ENCODE measurements at places on chromosomes 1 and 21.

GRCh38 chr1:110425612-110426152 is 18.2 kb upstream of the LAMTOR5 start:
- DNase-seq, result peak; percentile 27

DNA sequence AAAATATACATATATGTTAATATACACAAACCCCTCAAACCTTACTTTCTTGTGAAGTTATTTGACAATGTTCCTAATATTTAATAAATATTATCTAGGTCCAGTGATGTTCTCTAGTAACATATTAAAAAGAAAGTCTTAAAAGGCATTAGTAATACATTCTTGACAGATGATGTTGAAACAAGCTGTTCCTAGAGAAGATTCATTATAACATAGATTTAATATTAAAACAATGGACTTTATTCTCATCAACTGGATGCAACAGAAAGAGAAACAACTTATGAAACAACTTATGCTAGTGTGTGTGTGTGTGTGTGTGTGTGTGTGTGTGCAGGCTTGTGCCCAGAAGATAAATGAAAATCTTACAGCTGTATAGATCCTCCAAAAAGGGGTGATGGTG is 68.5 kb upstream of the PLXNA2 start:
- DNase-seq, result no peak

DNA sequence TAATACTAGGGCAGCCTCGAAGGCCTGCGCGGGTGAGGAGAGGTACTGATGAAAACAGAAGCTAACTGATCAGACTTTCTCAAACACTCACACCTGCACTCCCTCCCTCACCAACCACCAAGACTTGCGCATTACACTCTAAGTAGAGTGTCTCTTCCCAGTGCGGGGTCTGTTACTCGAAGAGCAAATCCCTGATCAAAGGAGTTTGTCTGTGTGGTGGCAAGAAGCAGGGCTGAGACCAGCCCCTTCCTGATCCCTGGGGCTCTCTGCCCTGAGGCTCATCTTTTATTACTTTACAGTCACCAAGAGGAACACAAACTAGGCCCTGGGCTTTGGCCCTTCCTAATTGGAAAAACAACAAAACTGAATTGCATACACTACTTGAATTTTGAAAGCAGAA is 19.5 kb upstream of the TSNAX start:
- DNase-seq, result no peak

DNA sequence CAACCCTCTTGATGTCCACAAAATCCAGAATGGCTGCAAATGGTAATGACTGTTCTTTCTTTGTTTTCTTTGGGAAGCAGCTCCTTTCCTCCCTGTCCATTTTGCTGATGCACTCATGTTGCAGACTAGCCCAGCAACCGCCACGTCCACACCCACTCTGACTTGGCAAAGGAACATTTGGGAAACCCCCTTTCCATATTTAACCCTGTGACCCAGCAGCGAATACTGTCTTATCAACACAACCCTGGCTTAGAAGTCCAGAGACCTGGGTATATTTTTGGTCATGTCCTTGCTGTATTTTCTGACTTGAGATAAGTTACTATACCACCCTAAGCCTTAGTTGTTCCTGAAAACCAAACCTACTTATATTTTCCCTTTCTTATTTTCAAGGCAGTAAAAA is 18.1 kb upstream of the SHE start:
- no peak for DNase-seq

GRCh38 chr21:39016740-39017315 is 166.4 kb downstream of the PSMG1 start:
- DNase-seq, result no peak

DNA sequence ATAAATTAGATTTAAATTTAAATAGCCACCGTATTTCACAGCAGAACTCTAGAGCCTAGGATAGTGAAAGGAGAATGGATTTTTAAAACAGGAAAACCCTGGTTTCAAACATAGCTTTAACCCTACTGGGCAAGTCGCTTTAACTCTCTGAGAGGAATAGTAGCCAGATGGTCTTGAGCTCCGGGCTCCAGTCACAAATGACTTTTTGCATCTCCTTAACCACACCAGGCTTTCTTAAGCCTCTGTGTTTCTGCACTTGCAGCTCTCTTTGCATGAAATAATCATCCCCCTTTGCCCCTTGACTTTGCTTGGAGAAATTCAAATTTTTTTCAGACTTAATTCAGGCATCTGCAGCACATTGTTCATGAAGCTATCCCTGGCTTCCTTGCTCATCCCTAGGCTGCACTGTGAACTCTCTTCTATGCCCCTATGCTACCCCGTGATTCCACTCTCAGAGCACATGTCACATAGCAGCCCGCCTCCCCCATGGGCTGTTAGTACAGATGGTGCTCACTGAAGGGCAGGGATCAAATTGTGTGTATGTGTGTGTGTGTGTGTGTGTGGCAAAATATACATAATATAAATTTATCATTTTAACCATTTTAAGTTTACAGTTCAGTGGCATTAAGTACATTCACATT is 68.8 kb upstream of the DAB1 start:
- DNase-seq, result no peak

DNA sequence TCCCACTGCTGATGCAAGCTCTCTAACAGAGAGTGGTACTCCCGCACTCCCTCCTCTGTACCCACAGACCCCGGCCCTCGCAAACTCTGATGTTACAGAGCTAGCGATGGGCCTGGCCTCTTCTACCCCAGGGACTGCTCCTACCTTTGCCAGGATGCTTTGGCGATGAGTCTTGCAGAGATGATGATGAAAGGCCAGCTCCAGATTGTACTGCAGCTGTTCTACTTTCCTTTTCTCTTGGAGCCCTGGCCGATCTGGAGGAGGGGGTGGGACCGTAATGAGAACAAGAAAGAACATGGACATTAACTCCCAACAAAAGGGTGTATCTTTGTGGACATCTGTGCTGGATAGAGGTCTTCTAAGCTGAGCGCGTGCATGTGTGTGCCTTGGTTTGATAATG is 6.0 kb upstream of the LINGO4 start:
- no peak for DNase-seq

DNA sequence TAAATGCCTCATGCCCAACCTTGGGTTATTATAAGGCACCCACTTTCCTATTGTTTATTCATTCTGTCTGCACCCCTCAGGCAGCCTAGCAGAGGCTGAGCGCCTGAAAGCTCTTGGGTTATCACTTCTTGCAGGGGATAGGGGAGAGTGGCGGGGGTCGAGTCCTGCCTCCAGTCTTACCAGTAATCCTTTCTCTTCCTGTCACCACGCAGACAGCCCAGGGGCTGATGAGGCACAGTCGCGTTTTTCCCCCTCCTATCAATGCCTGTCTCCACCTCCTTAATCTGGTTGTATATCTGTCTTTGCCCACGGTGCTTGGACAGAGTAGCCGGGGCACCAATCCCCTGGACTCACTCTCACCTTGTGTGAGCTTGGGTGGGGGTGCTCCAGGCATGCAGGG is 733.1 kb downstream of the MATN1 start:
- DNase-seq, result no peak

DNA sequence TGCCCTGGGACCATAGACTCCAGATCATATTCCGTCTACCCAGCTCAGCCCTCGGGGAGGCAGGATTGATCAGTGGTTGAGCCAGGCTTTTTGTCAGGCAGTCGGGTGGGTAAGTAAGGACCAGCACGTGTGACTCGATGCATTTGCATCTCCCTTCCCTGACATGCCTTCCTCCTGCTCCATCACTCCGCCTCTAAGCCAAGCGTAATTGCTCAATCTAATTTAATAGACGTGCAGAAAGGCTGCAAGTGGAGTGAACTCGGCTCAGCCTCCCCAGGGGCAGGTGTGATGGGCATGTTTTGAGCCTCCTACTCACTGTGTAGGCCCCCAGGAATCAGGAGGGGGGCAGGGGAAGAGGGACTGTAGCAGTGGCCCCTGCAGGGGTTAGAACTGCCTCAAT is 34.6 kb upstream of the GRIK3 start:
- DNase-seq, result no peak

GRCh38 chr1:36321119-36321951 is 2.1 kb downstream of the EVA1B start:
- no peak for DNase-seq

DNA sequence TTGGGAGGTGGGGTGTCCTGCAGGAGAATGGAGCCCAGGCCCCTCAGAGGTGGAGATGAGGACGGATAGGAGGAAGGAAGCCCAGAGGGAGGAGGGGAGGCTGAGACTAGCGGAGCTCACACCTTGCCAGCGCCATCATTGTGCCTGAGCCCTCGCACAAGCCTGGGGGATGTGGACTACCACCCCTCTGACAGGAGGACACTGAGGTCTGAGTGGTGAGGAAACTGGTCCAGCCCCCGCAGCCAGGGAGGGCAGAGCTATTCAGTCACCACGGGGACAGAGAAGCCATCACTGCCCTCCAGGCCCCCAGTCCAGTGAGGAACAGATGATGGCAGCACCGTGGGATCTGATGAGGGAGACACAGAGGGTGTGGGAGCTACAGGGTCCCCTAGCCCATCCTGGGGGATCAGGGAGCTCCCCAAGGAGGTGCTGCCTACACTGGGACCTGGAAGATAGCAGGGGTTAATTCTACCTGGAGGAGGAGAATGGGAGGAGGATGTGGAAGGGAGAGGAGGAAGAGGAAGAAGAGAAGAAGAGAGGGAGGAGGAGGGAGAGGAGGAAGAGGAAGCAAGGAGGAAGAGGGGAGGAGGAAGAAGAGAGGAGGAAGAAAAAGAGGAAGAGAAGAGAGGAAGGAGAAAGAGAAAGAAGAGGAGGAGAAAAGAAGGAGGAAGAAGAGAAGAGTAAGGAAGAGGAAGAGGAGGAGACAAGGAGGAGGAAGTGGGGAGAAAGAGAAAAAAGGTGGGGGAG is 31.0 kb downstream of the MATN1 start:
- DNase-seq, result no peak

- DNase-seq, result no peak
Observed at GRCh38 chr1:72202761-72203160, 79.6 kb downstream of the NEGR1 start.

All from NCI-H1092 (cell line).